Activated T-helper 17 cell treated with anti-CD3 and anti-CD28 coated beads, Interleukin-2, amount 50 U/mL, for 72 hours (primary cell): ENCODE measurements at places on chromosomes 16 and 17.

GRCh38 chr17:64412944-64413381 lies 22.3 kb upstream of the PECAM1 start:
- no peak for ATAC-seq

GRCh38 chr17:83053739-83054451 lies 25.5 kb upstream of the METRNL start:
- ATAC-seq: no peak

- ATAC-seq: no peak
These were observed 56.7 kb upstream of the NOG start for GRCh38 chr17:56536766-56537165.

DNA sequence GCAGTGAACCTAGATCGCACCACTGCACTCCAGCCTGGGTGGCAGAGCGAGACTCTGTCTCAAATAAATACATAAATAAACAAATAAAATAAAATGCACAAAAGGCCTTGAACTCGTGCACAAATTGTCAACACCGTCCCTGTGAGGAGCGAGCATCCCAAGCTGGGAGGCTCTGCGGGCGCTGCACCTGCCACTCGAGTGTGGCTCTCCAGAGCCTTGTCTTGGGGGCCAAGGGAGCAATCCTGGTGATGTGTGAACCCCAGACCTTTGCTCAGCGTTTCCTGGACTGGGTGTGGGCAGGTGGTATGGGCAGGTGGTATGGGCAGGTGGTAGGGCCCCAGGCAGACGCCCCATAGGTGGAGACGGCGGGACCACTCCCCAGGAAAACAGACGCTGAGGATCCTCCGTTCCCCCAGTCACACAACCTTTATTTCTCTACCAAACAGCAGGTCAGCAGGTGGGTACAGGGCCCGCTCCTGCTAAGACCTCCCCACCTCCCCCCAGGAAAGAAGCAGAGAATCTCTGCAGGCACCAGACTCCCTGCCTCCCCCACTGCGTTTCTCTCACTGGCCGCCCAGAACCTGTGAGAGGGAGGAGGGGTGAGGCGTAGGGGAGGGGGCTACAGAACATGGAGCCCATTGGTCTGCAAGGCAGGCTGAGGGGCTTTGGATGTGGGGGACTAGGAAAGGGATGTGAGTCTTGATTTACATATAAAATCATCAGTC lies 7.4 kb upstream of the P2RX1 start:
- no peak for ATAC-seq

DNA sequence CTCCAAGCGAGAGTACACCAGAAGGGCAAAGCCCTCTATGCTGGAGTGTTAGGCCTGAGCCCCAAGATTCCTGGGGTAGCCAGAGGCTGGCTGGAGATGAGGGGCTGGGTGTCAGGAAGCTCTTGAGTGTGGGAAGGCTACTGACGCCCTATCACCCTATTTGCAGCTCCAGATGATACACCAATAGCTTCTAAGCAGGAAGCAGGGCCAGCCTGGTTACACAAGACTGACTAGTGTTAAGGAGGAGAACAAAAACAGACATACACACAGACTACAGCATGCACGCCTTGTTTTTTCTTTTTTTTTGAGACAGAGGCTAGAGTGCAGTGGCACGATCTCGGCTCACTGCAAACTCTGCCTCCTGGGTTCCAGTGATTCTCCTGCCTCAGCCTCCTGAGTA lies 15.9 kb downstream of the POLR3K start:
- no peak for ATAC-seq

DNA sequence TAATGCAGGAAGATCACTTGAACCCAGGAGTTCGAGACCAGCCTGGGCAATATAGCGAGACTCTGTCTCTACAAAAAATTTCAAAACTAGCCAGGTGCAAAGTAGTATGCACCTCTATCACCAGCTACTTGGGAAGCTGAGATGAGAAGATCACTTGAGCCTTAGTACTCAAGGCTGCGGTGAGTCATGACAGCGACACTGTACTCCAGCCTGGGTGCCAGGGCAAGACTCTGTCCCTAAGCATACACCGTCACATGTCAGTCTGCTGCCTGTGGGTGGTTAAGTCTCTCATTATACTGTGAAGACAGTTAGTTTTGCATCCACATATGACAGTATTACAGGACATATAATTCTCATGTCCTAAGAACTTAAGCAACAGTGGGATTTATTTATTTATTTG lies 21.8 kb downstream of the NMRAL1 start:
- no peak for ATAC-seq
